HCT116 (cell line): ENCODE measurements at places on chromosomes 7 and 10. TPM values are rescaled to one million over a fixed set of nuclear protein-coding genes. Genes with fewer than 3 reads are reported as not detected.

Gene SDK1
- 0.05 TPM for total RNA-seq

Gene RBP4
- total RNA-seq = 2.4 TPM

Gene PRLHR
- not detected for total RNA-seq

GRCh38 chr7:4606797-4607196 is 75.3 kb upstream of the FOXK1 start:
- no peak for DNase-seq
